Fibroblast of skin of left quadriceps (primary cell): ENCODE measurements at places on chromosomes 2 and 18.

- peak; percentile 70 for DNase-seq
These were observed 19.6 kb downstream of the MSH2 start for GRCh38 chr2:47422560-47422959.

DNA sequence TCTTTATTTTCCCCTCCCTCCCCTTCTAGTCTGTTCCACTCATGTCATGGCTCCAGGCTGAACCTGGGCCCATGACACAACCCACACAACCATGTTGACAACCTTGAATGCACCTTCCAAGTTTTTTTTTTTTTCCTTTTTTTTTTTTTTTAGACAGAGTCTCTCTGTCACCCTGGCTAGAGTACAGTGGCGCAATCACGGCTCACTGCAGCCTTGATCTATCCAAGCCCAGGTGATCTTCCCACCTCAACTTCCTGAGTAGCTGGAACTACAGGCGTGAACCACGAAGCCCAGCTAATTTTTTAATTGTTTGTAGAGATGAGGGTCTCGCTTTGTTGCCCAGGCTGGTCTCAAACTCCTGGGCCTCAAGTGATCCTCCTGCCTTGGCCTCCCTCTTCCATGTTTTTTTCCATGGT, 21.9 kb upstream of the ROCK2 start:
- DNase-seq, result no peak

GRCh38 chr18:42412896-42413295, 457.9 kb downstream of the PIK3C3 start:
- no peak for DNase-seq

- DNase-seq, result no peak
These were observed 558 bp downstream of the DNAJC10 start for GRCh38 chr2:182716650-182716979.

- DNase-seq, result no peak
These were observed 658.8 kb upstream of the ID2 start for GRCh38 chr2:8022908-8023640.

DNA sequence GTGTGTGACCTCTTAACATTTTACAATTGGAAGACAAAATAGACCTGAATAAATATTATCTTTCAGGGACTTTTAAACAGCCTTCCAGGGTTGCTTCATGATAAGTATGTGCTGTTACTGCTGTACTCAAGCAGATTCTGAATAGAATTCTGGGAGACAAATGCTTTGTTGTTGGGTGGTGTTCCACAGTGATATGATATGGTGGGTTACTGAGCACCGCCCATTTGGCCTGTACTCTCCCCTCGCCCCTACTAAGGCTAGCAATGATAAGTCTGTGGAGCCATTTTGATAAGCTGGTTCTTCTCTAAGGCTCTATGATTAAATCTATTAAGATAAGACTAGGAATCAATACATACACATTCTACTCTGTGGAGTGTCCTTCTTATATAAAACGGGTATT, 89.8 kb upstream of the ITGA4 start:
- DNase-seq, result no peak

GRCh38 chr18:74190086-74190485, 41.8 kb downstream of the TIMM21 start:
- DNase-seq, result peak; percentile 24

DNA sequence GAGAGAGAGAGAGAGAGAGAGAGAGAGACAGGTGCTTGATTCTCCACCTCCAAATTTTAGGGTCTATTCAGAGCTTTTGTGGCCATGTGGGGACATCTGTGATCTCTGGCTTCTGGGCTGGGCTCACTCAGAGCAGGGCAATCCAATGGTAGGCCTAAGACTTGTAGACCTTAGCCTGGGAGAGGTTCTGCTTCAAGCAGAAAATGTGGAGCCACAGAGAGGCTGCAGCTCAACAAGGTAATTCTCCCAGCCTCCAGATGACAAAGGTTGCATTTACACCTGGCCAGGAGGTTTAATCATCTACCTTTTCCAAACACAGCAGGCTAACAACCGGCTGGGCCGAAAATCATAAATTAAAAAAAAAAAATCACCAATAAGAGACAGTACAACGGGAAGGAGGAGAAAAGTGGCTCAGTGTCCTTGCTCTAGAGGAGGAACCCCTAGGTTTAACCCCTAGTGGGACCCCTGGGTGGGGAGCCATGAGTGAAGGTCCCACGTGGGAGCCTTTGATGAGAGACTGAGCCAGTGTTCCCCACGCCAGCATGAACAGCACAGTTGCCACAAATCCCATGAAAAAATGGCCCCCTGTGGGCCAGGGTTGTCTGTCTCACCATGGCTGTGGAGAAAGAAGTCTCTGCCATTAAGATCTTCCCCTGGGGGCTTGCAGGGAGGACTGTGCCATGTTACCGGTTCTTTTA, 124.0 kb upstream of the GATA6 start:
- no peak for DNase-seq

- DNase-seq, result no peak
These were observed 16.1 kb upstream of the ARL5A start for GRCh38 chr2:151844211-151844896.

GRCh38 chr2:241877989-241878970, 8.8 kb downstream of the RTP5 start:
- peak; percentile 59 for DNase-seq

GRCh38 chr2:25159949-25160348, 8.4 kb downstream of the POMC start:
- no peak for DNase-seq

DNA sequence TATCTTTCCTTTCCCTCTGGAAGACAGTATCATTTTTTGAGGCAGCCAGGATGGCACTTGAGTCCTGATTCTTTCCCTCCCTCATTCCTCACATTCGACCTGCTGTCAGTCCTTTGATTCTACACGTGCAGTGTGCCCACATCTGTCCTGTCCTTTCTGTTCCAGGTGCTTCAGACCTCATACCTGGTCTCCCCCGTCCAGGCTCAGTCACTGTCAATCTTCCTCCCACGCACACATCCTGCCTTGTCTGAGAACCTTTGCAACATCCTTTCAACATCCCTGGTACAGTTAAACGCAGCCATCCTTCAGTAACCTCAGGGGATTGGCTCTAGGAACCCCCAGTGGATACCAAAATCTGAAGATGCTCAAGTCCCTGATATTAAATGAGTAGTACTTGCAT, 10.1 kb downstream of the BCL2 start:
- no peak for DNase-seq

DNA sequence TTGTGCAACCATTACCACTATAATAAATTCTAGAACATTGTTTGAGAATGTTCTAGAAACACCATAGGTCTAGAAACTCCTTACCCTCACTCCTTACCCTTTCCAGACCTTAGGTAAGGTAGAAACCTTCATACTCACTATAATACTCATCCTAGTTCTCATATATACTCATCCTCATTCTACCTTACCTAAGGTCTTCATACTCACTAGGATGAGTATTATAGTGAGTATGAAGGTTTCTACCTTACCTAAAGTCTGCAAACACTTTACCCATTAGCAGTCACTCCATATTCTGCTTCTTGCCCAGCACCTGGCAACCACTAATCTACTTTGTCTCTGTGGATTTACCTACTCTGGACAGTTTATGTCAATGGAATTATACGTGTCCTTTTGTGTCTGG, 75.0 kb downstream of the TMEM185B start:
- no peak for DNase-seq

DNA sequence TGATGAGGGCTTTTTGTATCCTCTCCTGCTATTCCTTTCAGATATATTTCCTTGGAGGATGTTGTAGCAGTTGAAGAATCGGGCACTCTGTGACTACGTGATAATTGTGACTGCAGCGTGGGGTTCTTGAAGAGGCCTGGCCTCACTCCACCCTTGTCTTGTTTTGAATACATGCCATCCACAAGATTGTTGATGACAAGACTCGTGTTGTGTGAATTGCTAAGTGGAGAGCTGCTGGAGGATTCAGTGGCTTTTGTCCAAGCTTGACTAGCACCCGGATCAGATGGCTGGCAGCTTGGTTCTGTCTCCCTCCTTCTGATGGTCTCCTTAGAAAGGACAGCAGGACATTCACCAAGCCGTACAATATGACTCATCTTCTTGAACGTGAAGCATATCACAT, 146.9 kb downstream of the DAW1 start:
- no peak for DNase-seq

GRCh38 chr2:218149848-218150440, 16.8 kb downstream of the CXCR1 start:
- no peak for DNase-seq

DNA sequence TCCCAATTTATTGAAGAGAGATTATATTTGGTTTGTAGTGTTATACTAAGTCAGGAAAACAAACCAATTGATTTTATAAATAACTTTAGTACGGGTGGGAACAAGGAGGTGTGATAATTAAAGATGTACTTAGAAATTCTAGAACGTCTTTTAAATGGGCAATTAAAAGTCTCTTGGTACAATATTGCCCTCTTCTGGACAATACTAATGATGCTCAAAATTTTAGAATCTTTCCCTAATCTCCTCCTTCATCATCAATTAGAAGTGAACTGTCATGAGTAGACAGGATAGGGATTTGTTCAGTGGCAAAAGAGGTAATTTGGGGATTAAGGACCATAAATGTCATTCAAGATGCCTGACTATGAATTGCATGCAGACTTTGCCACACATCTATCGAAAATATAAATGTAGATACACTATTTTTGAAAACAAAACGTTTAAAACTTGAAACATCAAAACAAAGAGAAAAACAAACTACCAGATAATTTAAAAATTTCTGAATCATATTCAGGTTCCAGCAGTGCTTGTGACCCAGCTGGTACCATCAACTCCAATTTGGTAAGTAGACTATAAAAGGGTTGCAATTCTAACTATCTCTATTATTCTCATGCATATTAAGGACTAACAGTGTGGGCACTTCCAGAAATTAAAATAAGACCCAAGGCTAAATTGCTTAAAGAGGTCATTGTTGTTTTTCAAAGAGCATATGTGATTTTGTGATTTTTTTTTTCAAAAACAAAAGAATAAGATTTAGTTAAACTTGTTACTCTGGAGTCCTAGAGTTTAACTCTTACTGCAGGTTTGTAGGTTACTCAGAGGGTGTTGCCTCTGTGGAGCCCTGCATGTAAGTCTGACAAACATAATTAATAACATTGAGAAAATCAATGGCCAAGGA, 123.5 kb downstream of the LAMA3 start:
- DNase-seq, result no peak

DNA sequence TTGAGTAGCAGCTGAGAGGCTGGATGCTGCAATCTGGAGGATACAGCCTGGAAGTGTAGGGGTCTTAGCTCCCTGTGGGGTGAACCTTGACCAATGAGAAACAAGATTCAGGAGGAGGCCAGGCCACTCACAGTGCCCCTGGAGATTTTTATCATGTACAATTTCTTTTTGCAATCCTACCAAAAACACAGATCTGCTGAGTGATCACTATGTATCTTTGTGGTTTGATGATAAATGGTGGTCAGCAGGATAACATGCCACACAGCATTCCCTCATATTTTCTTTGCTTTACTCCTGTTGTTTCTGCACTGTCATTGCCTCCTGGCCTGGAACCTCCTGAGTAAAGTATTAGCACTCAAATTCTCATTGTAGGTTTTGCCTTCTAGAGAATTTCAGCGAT, 357.9 kb downstream of the THSD7B start:
- DNase-seq, result peak; percentile 42

DNA sequence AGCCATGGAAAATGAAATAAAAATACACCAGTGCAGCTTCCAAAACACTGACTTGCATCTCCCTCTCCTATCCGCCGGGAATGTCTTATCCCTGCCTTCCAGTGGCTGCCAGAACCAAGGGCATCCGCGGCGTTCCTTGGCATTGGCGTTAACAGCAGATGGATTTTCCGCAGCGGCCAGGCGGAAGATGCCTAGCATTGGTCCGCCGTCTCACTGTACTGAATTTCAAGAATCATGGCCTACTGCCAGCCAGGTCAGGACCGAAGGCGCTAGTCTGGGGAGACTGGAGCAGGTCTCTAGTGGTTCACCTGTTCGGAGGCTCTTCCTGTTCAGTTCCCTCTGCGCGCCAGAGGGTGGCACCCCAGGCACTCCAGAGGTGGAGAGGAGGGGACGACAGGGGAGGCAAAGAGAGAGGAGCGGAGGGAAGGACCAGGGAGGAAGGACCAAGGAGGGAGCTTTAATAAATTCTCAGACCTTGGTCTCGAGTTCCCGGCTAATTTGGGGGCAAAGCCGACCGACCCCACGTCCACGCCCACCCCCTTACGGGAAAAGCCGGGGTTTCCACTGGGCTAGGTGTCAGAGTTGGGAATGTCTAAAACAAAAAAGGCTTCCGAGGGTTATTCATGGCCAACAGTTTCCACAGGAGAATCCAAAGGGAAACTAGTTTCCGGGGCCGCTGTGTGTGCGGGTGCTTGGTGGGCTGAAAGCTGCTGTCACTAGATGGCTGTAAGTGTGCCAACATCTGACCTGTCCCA, 3.7 kb upstream of the BCL2L11 start:
- DNase-seq, result no peak

GRCh38 chr2:23376972-23377371, 8.0 kb upstream of the KLHL29 start:
- DNase-seq, result no peak

DNA sequence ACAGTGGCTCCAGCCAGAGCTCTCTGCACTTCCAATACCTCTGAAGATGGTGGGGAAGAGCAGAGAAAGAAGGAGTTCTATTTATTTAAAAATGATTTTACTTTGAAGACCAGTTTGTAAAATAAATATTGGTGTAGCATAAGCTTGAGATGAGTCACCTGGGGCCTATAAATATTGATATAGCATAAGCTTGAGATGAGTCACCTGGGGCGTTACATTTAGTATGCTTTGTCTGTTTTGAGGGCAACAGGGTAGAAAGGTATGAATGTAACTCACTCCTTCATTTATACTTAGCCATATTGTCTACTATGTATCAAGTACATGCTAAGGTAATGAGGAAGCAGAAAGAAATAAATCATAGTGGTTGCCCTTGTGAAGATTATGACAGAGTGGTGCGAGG, 7.7 kb upstream of the SULT1C4 start:
- no peak for DNase-seq

- no peak for DNase-seq
These were observed 247.5 kb downstream of the DYSF start for GRCh38 chr2:71700658-71701397.

- DNase-seq, result no peak
These were observed 124.1 kb downstream of the LNPK start for GRCh38 chr2:175877845-175878544.

- DNase-seq, result no peak
These were observed 265.4 kb downstream of the HRH4 start for GRCh38 chr18:24725644-24726415.

DNA sequence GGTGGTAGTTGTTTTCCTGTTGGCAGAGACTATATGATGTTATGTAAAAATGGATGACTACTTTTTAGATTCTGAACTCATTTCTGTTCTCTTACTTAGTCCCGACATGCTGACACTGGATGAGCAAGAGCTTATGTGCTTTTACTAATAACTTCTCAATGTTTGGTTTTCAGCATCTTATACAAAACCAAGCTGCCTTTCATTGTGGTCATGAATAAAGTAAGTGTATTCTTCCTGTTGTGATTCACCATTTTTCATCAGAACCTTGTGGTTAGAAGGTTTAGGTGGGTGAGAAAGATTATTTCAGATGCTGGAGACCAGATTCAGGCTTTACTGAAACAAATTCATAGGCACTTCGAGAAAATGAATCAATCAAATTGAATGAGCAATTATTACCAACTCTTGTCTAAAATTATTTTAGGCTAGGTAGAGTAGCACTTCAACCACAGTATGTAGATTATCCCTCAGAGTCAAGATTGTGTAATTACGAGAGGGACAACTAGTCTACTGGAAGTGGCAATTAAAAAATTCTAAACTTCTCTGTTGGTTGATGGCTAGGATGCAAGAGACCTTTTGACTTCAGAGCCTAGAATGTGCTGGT, 9.3 kb downstream of the GPN1 start:
- peak; percentile 81 for DNase-seq
